ENCODE measurements at places on chromosomes 7 and 10.

DNA sequence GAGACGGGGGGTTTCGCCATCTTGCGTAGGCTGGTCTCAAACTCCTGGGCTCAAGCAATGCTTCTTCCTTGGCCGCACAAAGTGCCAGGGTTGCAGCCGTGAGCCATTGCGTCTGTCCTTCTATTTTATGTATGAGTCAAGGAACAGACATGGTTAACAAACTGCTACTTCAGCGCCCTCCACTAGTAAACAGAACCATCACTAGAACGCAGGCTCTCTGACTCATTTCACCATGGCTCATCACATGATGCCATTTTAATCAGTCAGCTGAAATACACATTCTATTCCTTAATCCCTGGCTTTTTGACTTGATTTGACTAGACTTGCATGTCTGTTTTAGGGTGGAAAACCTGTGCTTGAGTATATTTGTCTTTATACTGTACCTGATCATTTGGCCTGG, 41.3 kb downstream of the CELF2 start:
- DNase-seq: no peak

GRCh38 chr7:128732521-128733277, 6.5 kb upstream of the CALU start:
- no peak for DNase-seq

DNA sequence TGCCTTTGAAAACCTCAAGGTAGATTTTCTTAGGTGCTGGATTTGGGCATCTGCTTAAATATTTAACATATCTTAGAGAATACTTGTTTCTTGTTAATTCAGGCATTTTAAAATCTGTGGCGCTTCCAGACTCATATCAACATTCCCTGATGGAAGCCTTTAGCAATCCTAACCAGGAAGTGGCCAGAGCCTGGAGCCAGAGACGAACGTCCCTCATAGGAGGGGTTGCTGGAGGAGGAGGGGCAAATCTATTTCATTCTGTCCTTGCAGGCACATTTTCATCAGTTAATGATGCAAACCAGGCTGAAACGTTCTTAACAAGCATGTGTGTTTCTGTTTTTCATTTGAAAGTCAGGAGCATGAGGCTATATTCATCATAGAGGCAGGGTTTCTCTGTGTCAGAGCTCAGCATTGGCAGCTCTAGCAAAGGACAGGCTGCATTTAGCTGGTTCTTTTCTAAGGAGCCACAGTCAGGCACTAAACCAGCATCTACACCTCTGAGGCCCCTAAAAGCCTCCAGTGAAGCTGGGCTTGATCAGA, 17.8 kb upstream of the IFIT2 start:
- DNase-seq: no peak

DNA sequence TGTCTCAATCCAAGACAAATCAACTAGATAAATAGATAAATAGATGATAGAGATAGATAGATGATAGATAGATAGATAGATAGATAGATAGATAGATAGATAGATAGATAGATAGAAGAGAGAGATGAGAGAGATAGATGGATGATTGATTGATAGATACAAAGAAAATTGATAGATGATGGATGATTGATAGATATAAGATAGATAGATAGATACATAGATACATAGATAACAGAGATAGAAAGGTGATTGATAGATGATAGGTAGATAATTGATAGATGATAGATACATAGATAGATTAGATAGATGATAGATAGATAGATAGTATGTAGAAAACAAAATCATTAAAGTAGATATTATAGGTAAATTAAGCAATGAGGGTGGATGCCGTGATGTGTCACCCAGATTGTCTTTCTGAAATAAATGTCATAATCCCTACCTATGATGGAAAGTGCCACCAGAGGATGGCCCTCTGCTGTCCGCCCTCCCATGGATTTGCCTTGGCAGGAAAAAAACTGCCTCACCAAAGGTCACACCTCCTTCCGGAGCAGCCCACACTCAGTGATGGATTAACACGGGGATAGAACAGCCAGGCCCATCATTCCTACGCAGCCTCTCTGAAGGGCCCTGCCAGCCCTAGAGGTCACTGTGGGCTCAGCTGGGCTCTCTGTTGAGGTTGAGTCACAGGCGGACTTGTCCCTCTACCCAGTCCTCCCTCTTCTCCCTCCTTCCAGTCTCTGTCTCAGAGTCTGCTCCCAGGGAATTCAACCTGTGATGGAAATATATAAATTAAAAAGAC, 50.8 kb downstream of the KCNH2 start:
- no peak for DNase-seq

GRCh38 chr7:158121441-158122045, 466.1 kb downstream of the PTPRN2 start:
- DNase-seq: no peak

GRCh38 chr10:48377751-48378530, 71.5 kb downstream of the MAPK8 start:
- DNase-seq: no peak

DNA sequence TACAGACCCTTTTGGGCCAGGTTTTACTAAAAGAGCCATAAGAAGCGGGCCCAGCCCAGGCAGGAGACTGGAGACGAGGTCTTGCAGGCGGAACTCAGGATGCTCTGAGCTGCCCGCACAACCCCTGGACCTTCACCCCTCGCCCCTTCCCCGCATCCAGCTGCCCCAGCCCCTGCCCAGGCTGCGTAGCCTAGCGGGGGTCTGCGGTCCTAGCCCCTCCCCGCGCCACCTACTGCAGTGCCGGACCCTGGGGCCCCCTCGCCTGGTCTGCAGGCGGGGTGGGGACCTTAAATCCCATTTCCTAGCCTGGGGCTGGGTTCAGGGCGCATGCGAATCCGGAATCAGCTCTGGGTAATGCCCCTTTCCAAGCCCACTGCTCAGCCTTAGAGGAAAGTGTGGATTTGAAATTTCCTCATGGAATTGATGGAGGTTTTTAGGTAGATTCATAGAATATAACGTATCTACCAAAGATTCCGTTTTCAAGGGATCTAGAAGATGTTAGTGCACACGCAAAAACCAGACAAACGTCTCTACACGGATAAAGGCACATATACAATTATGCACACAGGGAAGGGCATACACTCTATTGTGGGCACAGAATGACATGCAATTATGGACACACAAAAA, 546 bp upstream of the HOXA3 start:
- no peak for DNase-seq

GRCh38 chr10:129416155-129416554, 50.9 kb upstream of the MGMT start:
- no peak for DNase-seq

GRCh38 chr10:79238158-79238520, 109.1 kb upstream of the PPIF start:
- DNase-seq: no peak

GRCh38 chr10:79326361-79327089, 20.7 kb upstream of the PPIF start:
- DNase-seq: no peak

DNA sequence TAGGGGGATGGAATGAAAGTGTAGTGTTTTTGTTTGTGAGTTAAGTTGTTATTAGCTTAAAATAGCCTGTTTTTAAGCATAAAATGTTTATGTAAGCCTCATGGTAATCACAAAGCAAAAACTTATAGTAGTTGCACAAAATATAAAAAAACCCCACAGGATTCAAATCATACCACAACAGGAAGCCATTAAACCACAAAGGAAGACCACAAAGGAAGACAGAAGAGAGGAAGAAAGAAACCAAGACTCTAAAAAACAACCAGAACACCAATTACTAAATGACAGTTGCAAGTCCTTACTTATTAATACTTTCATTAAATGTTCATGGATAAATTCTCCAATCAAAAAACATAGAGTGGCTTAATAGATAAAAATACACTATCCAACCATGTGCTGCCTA, 63.6 kb downstream of the ANKRD7 start:
- DNase-seq: peak; percentile 22

- DNase-seq: no peak
Observed at GRCh38 chr7:107046491-107047259, 2.2 kb downstream of the PRKAR2B start.

All from A673 (cell line).